Right cardiac atrium (tissue), 5 donors: ENCODE measurements at places on chromosomes 2 and 18. TPM values are rescaled to one million over a fixed set of nuclear protein-coding genes. Genes with fewer than 3 reads are reported as not detected.

Gene PPIL3
- 19.6 TPM for polyA plus RNA-seq

Gene SLC11A1
- polyA plus RNA-seq, result 13.8 TPM

Gene PRSS56
- 0.05 TPM for polyA plus RNA-seq

Gene FTCDNL1
- 1.7 TPM for polyA plus RNA-seq

Gene RNF125
- polyA plus RNA-seq, result 2.7 TPM

Gene INO80D
- polyA plus RNA-seq, result 2.7 TPM

Gene RAX
- polyA plus RNA-seq, result not detected

Gene BMP10
- 153 TPM for polyA plus RNA-seq

Gene CACNB4
- polyA plus RNA-seq, result 0.25 TPM
